ENCODE measurements at places on chromosomes 1 and 21.

- DNase-seq, result no peak
Observed at GRCh38 chr1:118504867-118505266, 319.8 kb upstream of the SPAG17 start.

- no peak for DNase-seq
Observed at GRCh38 chr1:4213366-4213973, 313.4 kb upstream of the C1orf174 start.

DNA sequence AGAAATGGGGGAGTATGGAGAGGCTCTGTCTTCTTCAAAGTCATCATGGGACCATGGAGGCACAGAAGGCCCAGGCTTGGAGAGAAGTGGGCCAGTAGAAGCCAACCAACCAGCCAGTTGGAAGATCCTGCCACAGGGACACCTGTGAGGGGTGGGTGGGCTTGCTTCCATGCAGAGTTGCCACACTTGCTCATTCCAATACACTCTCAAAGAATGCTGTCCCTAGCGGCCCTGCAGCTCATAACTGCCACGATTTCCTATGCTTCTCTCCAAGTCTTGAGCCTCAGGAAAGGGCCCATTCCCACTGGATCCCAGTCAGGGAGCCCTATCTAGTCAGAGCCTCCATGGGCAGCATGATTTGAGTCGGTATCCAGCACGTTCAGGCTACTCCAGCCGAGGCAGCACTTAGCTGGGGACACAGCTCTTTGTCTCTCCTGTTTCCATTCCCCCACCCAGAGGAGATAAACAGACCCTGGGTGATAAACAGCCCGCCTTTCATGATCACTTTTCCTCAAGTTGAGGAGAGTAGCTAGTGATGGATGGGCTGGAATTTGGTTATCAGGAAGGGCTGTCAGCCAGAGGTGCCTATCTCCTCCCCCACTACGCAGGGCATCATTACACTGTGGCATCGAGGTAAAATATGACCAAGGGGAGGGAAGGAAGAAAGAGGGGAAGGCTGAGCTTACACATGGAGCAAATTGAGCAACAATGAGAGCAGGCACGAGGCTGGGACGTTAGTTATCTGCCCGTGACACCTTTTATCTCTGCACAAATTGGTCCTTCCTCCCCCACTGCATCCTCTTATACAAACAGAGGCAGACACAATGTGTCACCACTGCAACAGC lies 64.6 kb downstream of the ERI3 start:
- no peak for DNase-seq

DNA sequence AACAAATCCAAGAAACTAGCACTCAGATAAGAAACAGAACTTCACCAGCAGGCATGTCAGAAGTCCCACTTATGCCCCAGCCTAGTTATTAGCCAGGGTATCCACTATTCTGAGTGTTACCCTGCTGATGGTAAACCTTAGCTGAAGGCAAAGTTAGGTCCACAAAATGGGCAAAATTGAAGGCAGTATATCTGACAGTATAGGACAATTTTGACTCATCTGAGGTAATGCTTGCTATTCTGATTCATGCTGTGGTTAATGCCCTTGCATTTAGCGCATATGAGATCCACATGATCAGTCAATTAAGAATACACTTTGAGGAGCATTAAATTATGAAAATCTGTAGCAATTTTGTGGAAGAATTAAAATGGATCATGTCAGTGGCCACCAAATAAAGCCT lies 15.1 kb downstream of the IFI44 start:
- no peak for DNase-seq

GRCh38 chr1:222861062-222861461 lies 46.2 kb downstream of the DISP1 start:
- DNase-seq, result no peak

DNA sequence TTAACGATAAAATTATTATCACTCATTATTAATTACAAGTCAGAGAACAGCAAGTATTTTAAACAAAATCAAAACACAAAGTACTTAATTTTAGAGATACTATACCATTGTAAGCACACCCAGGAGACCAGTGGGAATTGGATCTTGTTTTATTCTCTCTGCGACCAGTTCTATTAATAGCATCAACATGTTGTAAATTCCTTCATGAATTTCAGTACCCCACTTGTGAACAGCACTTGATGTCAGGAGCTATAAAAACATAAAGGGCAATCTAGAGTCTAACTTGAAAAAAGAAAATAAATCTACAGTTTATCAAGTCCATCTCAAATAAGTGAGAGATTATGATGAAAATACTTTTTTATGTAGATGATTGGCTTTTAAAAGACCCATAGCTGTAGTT lies 42.9 kb downstream of the USP24 start:
- no peak for DNase-seq

GRCh38 chr1:12047120-12047876 lies 15.8 kb upstream of the TNFRSF8 start:
- DNase-seq, result peak; percentile 79

GRCh38 chr1:110049801-110050601 lies 15.6 kb downstream of the STRIP1 start:
- DNase-seq, result no peak

DNA sequence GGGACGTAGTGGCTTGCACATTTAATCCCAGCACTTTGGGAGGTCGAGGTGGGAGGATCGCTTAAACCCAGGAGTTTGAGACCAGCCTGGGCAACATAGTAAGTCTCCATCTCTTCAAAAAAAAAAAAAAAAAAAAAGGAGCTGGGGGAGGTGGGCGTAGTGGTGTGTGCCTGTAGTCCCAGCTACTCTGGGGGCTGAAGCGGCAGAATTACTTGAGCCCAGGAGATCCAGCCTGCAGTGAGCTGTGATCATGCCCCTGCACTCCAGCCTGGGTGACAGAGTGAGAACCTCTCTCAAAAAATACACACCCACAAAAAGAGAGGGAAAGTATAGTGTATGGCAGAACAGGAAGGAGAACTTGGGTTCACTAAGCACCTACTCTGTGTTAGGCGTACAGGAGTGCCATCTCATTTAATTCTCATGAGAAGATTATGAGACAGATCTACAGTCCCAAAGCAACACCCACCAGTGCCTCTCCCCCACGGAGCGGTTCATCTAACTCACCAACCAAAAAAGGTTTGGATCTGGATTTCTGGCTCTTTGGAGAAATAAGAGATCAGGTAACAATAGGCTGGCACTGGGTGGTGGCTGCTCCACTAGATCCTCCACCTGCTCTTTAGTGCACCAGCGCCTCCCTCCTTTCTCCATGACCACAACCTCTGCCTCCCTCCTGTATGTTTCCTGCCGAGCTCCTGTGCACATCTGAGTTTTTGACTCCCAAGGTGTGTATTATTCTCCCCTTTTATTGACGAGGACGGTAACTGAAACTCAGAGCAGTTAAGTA lies 1.4 kb upstream of the TRAF5 start:
- no peak for DNase-seq

GRCh38 chr21:14617040-14617393 lies 70.9 kb upstream of the SAMSN1 start:
- DNase-seq, result no peak

DNA sequence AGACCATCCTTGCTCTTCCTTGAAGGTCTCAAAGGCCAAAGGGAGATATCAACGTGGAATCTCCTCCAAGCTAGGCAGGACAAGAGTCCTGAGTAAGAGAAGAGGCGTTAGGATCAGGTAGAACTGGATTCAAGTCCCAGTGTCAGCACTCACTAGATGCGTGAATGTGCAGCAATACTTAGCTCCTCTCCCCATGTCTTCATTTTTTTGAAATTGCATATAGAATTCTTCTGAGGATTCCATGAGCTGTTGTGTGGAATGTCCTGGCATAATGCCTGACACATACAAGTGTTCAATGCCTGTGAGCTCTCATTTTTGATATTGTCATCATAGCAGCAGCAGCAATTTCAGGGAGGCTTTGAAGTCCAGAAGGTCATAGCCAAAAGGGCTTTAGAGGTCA lies 333.2 kb downstream of the KCNH1 start:
- no peak for DNase-seq

Measured in inflammatory macrophage treated with lipopolysaccharide for 1 hour (primary cell).